ENCODE measurements at places on chromosomes 2 and 18.

- no peak for DNase-seq
These were observed 9.8 kb downstream of the MYOM1 start for GRCh38 chr18:3209859-3210569.

DNA sequence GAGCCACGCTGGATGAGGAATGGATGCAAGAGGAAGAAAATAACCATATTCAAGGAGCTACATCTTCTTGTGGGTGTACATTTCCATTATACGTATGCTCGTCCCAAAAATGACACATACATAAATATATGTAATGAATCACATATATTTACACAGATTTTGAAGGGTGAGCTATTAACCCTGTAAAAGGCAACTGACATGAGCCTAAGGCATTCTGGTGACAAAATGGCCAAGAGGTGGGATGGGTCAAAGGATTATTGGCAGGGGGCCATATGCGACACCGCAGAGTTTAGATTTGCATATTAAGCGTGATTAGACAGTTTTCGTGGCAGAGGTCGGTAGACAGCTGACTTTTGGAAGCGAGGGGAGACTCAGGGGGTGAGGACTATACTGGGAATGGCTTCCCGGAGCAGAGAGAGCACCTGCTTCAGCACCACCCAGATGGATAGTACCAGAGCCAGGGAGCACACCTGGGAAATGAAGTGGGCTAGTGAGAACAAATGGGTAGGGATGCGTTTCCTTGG lies 431 bp upstream of the CNRIP1 start:
- no peak for DNase-seq

DNA sequence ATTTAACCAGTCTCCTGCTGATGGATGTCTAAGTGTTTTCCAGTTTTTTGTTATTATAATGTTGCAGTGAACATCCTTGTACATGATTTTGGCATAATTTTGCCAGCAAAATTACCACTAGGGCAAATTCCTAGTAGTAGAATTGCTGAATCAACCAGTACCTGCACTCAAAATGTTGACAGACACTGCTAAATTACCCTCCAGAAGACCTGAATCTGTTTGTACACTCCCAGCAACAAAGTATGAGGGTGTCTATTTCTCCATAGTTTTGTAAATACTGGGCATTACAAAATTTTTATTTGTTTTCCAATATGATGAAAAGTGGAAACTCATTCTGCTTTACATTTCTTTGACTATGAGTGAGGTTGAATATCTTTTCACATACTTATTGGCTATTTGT lies 11.2 kb upstream of the MAT2A start:
- no peak for DNase-seq

- no peak for DNase-seq
These were observed 16.9 kb upstream of the VPS54 start for GRCh38 chr2:64036034-64036705.

DNA sequence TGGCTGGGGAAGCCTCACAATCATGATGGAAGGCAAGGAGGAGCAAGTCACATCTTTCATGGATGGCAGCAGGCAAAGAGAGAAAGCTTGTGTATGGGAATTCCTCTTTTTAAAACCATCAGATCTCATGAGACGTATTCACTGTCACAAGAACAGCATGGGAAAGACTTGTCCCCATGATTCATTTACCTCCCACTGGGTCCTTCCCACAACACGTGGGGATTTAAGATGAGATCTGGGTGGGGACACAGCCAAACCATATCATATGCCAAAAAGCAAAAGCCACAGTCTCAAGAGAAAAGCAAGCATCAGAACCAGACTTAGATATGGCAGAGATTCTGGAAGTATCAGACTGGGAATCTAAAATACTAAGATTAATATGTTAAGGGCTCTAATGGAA lies 30.0 kb upstream of the SCRN3 start:
- DNase-seq = no peak

DNA sequence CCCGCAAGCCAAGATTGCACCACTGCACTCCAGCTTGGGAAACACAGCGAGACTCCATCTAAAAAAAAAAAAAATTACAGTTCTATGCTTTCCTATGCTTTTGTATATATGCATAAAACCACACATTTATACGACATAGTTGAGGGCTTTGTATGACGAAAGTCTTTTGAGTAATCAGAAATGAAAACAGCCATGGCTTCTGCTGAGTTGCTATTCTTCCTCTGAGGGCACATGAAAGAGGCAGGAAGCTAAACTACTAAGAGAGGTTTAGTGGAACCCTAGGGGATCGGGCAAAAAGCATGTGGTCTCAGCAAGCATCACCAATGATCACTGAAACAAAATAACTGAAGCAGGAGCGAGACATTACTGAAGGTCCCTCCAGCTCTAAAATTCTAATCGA lies 99.6 kb downstream of the ZAP70 start:
- no peak for DNase-seq
